Activated T-helper 1 cell treated with Interleukin-2 at 50 U/mL for 16 hours (primary cell): ENCODE measurements at places on chromosomes 3 and 15.

DNA sequence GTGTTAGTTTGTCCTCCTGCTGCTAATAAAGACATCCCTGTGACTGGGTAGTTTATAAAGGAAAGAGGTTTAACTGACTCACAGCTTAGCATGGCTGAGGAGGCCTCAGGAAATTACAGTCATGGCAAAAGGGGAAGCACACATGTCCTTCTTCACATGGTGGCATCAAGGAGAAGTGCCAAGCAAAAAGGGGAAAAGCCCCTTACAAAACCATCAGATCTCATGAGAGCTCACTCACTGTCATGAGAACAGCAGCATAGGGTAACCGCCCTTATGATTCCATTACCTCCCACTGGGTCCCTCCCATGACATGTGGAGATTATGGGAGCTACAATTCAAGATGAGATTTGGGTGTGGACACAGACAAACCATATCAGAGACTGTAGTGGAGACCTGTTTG lies 27.0 kb downstream of the TM2D3 start:
- no peak for DNase-seq

DNA sequence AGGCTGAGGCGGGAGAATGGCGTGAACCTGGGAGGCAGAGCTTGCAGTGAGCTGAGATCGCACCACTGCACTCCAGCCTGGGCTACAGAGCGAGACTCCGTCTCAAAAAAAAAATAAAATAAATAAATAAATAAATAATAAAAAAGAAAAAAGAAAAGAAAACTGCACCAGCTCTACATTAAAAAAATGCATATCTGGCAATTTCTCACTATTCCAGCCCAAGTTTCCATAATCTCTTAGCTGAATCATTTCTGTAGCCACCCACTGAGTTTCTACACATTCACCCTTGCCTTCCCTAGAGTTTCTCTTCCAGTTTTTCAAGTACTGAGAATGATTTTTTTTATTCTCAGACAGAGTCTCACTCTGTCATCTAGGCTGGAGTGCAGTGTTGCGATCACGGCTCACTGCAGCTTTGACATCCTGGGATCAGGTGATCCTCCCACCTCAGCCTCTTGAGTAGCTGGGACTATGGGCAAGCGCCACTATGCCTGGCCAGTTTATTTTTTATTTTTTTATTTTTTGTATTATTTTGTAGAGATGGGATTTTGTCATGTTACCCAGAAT lies 24.5 kb upstream of the SLC7A14 start:
- no peak for DNase-seq

- DNase-seq = no peak
Measured at GRCh38 chr3:150547045-150547741, 606 bp downstream of the EIF2A start.

GRCh38 chr15:64058279-64058678 lies 12.0 kb upstream of the DAPK2 start:
- no peak for DNase-seq

DNA sequence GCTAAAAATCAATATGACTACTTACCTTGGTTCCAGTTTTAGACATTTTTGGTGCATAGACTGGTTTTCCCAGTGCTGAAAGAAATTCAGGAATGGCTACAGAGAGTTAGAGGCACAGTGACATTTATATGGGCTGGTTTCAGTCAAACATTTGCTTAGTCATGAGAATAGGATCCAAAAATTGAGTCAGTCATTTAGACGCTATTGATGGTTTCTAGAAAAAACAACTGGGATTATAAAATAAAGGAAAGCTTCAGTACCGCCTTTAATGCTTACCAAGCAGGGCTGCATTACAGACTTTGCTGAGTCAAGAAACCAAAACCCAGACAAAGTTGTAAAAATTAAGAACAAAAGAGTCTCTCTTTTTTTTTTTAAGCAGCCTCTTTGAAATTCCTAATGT lies at the start of gene CRYGS:
TSS of gene CRYGS (minus strand) at position 100 of the 400 bp plus-strand sequence. CDS start at position 46, 54 bp downstream.
- no peak for DNase-seq

- no peak for DNase-seq
Measured at GRCh38 chr3:14410503-14411165, 8.2 kb downstream of the SLC6A6 start.

GRCh38 chr3:196203846-196204245 lies 7.4 kb downstream of the ZDHHC19 start:
- no peak for DNase-seq

DNA sequence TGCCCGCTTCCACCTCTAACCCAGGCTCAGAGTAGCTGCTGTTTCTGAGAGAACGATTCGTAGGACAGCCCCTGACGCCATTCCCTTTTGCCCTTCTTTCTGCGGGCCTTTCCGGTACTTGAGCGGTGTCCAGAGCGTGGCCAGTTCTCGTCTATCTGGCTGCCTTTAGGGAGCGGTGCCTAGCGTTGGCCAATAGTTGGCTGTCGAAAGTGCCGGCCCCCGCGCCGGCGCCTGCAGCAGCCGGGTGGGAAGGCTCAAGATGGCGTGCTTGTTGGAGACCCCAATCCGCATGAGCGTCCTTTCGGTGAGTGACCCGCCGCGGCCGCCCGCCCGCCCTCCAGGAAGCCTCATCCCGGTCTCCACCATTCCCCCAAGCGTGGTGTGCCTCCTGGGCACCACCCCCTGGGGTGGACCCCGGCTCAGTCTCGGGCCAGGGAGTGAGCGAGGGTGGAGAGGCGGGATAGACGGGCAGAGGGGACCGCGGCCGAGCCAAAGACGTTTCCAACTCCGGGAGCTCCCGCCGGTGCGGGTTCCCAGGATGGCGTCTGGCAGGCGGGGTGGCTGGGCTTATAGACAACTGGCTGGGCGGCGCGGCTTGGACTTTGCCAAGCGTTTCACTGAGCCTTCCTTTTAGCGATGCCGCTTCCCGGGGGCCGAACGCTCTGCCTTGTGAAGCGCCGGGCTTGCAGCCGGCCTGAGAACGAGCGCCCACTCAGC lies at the start of gene ARMC8:
TSS of gene ARMC8 (plus strand) at position 6 of the 717 bp plus-strand sequence. CDS start at position 260, 254 bp downstream.
- peak; percentile 15 for DNase-seq

DNA sequence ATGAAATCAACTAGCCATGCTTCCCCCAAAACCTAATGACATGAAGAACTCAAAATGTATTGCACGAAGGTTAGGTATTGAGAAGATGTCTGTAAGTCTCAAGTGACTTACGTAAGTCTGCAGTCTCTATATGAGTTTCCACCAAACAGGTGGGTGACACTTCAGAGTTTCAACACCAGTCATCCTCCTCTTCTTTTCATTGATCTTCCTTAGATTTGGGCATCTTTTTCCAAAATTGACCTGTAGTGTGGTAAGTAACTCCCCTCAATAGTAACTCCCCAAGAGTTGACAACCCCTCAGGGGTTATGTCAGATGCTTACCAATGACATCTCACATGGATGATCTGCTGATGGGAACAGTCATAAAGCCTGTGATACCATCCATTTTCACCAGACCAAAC lies 46.1 kb downstream of the GPR176 start:
- no peak for DNase-seq

GRCh38 chr3:41092844-41093243 lies 106.5 kb upstream of the CTNNB1 start:
- no peak for DNase-seq

- no peak for DNase-seq
Measured at GRCh38 chr3:151838574-151839312, 24.8 kb downstream of the AADAC start.

GRCh38 chr3:139687431-139687830 lies 9.7 kb upstream of the NMNAT3 start:
- no peak for DNase-seq

DNA sequence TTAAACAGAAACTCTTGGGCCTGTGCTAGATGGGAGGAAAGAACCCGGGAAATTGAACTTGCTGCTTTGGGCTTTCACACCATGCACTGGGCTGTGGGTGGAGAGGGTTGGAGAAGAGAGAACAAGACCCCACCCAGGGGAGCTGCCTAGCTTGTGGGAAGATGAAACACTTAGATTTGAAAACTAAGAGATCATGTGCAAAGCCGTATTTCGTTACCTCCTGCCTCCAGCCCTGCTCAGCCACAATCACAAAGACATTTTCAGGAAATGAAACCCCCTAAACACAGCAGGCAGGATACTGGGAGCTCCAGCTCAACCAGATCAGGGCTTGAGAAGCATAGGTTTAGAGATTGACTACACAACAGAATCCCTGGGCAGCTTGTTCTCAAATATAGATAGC lies 183.0 kb upstream of the C2CD4B start:
- no peak for DNase-seq

GRCh38 chr3:50585919-50586762 lies 16.8 kb downstream of the HEMK1 start:
- no peak for DNase-seq

- DNase-seq = no peak
Measured at GRCh38 chr3:128501431-128501830, 8.4 kb upstream of the GATA2 start.

GRCh38 chr15:87731630-87732029 lies 524.9 kb downstream of the NTRK3 start:
- no peak for DNase-seq

- DNase-seq = no peak
Measured at GRCh38 chr3:2861120-2861519, 249.1 kb downstream of the IL5RA start.

DNA sequence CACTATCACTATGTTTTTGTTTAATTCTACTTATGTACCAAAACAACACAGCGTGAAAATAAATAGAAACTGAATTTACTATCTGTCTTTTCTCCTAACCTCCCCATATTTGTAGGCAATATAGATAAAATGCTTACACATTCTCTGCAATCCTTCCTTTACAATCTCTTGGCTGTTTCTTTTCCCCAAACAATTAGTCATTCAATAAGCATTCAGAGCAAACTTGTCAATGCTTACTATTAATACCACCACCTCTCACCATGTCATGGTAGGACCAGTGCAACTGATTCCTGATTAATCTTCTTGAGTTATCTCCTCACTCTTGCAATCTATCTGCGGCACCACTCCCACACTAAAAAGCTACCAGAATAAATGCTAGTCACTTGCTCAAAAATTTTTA lies 74.0 kb upstream of the TTBK2 start:
- no peak for DNase-seq

DNA sequence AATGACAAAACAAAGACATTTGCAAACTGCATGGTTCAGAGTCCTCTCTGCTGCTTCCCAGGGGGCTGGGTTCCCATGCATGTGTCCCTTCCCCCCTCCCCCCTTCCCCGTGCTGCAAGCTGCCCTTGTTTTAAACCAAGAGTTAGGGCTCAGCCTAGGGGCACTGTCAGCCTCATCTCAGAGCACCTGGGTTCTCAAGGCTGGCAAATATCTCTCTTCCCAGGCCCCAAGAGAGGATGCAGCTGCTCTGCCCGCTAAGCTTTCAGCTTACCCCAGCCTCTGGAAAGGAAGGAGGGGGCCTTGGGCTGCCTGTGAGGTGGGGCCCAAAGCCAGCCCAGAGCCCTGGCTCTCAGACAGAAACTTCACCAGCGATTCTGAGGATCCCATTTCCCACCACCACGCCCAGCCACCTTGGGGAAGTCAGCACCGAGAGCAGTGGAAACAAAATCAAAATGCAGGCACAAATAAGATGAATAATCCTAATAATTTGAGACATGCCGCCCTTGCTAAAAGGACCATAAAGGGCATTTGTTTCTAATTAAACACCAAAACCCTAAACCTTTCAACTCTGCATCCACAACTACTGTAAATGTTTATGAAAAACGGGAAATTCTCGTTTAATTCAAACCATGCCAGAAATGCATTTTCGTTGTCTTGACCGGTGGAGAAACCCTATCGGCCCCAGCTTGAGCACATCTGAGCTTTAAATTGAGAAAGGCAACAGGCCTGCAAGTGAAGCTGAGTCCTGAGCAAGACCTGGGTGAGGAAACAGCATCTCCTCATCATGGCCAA lies 67.7 kb upstream of the WNT5A start:
- no peak for DNase-seq

DNA sequence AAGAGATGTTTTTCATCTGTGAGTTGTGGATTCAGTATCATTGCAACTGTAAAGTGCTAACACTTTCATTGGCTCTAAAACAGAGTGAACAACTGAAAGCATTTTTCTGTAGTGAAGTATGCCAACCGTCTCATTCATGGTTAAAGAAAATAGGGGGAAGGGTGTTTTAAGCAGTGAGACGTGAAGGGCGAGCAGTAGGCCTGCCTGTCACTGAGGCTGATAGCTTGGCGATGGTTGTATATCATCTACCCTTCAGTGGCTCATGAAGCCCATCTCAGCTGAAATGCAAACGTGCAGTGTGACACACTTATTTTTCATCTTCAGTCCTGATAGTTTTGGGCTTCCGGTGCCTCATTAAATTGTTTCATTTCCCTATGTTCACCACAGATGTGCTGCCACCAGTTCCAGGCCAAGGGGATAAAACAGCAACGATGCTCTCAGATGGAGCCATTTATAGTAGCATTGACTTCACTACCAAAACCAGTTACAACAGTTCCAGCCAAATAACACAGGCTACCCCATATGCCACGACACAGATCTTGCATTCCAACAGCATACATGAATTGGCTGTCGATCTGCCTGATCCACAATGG lies 562.0 kb downstream of the ROBO2 start:
- DNase-seq = no peak

GRCh38 chr3:174777813-174778212 lies 81.3 kb upstream of the NAALADL2 start:
- no peak for DNase-seq

DNA sequence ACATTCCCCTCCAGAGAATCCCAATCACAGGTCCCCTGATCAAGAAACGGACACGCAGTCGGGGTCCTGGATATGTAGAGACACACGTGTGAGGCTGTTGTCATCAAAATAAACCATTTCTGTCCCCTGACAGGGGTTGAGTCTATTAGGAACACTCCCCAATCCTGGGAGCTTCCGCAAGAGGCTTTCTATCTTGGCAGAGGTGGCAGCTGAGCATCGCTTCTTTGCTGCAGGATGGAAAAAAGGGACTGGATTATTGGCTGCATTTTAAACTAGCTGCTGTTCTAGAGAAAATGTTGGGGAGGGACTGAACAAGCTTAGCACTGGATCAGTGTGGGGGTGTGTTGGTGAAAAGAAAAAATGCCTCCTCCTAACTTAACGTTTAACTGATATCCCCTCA lies 2.5 kb upstream of the CNTN4 start:
- no peak for DNase-seq

GRCh38 chr3:14412831-14413380 lies 10.5 kb downstream of the SLC6A6 start:
- DNase-seq = no peak

- no peak for DNase-seq
Measured at GRCh38 chr3:150367757-150368156, 40.3 kb upstream of the TSC22D2 start.

- no peak for DNase-seq
Measured at GRCh38 chr3:72942427-72942826, 54.2 kb upstream of the PPP4R2 start.

GRCh38 chr3:5473471-5473870 lies 286.0 kb downstream of the EDEM1 start:
- DNase-seq = no peak

GRCh38 chr3:174219738-174220137 lies 639.4 kb upstream of the NAALADL2 start:
- no peak for DNase-seq

GRCh38 chr15:42068601-42069000 lies 25.8 kb downstream of the PLA2G4D start:
- DNase-seq = no peak
